ENCODE measurements at places on chromosomes 1 and 21. TPM values are rescaled to one million over a fixed set of nuclear protein-coding genes. Genes with fewer than 3 reads are reported as not detected.

The BMP8B gene
- total RNA-seq, result 0.59 TPM

The TSNAX gene
- total RNA-seq, result 35.6 TPM

The COL24A1 gene
- total RNA-seq, result 1.3 TPM

The MIS18A gene
- total RNA-seq, result 10.8 TPM

The CAPN8 gene
- 0.32 TPM for total RNA-seq

The OR2L5 gene
- 0.44 TPM for total RNA-seq

The KRTAP21-1 gene
- not detected for total RNA-seq

The NPHS2 gene
- total RNA-seq, result not detected

The OR10J1 gene
- not detected for total RNA-seq

The TRIM17 gene
- total RNA-seq, result 9.5 TPM

The PIK3CD gene
- 8.2 TPM for total RNA-seq

The FMN2 gene
- total RNA-seq, result 4.2 TPM

The C1orf185 gene
- total RNA-seq, result not detected

The HSD3B2 gene
- not detected for total RNA-seq

The DIO1 gene
- 0.59 TPM for total RNA-seq

The MCOLN2 gene
- 3.8 TPM for total RNA-seq

The RUNX1 gene
- total RNA-seq, result 165 TPM

The PCBP3 gene
- total RNA-seq, result 3.4 TPM

The FMO4 gene
- 27.7 TPM for total RNA-seq

The S100A7A gene
- total RNA-seq, result not detected

The ABCG1 gene
- total RNA-seq, result 10.6 TPM

The AGT gene
- 0.59 TPM for total RNA-seq

The AADACL3 gene
- under 0.01 TPM for total RNA-seq

The SLC26A9 gene
- not detected for total RNA-seq

The PDC gene
- total RNA-seq, result not detected

The NBPF26 gene
- 20.2 TPM for total RNA-seq

The PIGR gene
- total RNA-seq, result 123 TPM

The LCE1F gene
- total RNA-seq, result not detected

The AMY1C gene
- not detected for total RNA-seq

The RSRP1 gene
- total RNA-seq, result 164 TPM

The IRF6 gene
- 42.9 TPM for total RNA-seq

The PDZK1IP1 gene
- total RNA-seq, result 69.4 TPM

The PDE9A gene
- 14.7 TPM for total RNA-seq

The CD1D gene
- total RNA-seq, result 0.96 TPM

The KCND3 gene
- total RNA-seq, result 6.7 TPM

The MACF1 gene
- total RNA-seq, result 350 TPM

The COP1 gene
- total RNA-seq, result 74.1 TPM

The AMPD1 gene
- total RNA-seq, result 2.3 TPM

The FOXD2 gene
- not detected for total RNA-seq

The STX12 gene
- total RNA-seq, result 80.8 TPM

The SSR2 gene
- total RNA-seq, result 305 TPM

The SLC5A9 gene
- 0.73 TPM for total RNA-seq

The PIGP gene
- total RNA-seq, result 25.5 TPM

The GPR52 gene
- total RNA-seq, result 2.3 TPM

The LYST gene
- total RNA-seq, result 78.3 TPM

The TRAF3IP3 gene
- 4.4 TPM for total RNA-seq

The FMO3 gene
- 5.3 TPM for total RNA-seq

The OR4F29 gene
- 0.88 TPM for total RNA-seq

The JAM2 gene
- 11.9 TPM for total RNA-seq

The LDLRAD1 gene
- total RNA-seq, result not detected

The NUAK2 gene
- total RNA-seq, result 2.2 TPM

The INAVA gene
- total RNA-seq, result 1.0 TPM

The CELA3B gene
- total RNA-seq, result not detected

The PLA2G2A gene
- 91.9 TPM for total RNA-seq

The GRHL3 gene
- total RNA-seq, result 0.98 TPM

The HMGCS2 gene
- total RNA-seq, result 142 TPM

Data from breast epithelium (tissue), 4 donors.